Colonic mucosa (tissue), 4 donors: ENCODE measurements at places on chromosomes 11 and 22. TPM values are rescaled to one million over a fixed set of nuclear protein-coding genes. Genes with fewer than 3 reads are reported as not detected.

SLC22A8 gene
- total RNA-seq: not detected

PSMD13 gene
- total RNA-seq: 145 TPM

- H3K4me3 ChIP-seq: no peak overlapping the region
- no peak overlapping the region for H3K27ac ChIP-seq
- DNase-seq: peak; percentile 40
- no peaks in the 10 kb centered on the region for H3K27me3 ChIP-seq
- H3K36me3 ChIP-seq: peaks cover 4% of the 10 kb centered on the region
Measured at GRCh38 chr22:43993072-43993760, 30.9 kb upstream of the PARVB start.

- no peak for DNase-seq
- H3K27me3 ChIP-seq: no peaks in the 10 kb centered on the region
- H3K4me3 ChIP-seq: no peak overlapping the region
- H3K4me1 ChIP-seq: no peaks in the 10 kb centered on the region
Measured at GRCh38 chr11:100748153-100748552, 61.1 kb downstream of the ARHGAP42 start.

BTG4 gene
- total RNA-seq: not detected

DNA sequence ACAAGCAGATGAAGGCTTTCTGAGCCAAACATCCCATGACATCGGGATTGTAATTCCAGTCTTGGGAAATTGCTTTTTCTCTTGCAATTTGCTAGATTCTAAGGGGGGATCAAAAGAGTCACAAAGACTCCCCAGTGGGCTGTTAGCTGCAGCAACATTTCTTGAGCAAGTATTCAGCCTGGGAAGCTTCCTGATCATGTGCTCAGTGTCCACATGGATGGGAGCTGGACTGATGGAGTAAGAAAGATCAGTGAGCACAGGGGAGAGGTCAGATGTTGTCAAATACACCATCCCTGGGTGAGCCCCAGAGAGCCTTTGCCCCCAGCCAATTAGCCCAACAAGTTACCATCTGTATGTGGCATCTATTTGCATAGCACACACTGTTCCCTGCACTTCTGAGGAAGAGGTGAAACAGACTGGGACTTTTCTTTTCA, 10.2 kb upstream of the GRK3 start:
- no peaks in the 10 kb centered on the region for H3K36me3 ChIP-seq
- H3K4me1 ChIP-seq: no peaks in the 10 kb centered on the region
- H3K27ac ChIP-seq: no peak overlapping the region
- no peak for DNase-seq
- no peaks in the 10 kb centered on the region for H3K27me3 ChIP-seq

DNA sequence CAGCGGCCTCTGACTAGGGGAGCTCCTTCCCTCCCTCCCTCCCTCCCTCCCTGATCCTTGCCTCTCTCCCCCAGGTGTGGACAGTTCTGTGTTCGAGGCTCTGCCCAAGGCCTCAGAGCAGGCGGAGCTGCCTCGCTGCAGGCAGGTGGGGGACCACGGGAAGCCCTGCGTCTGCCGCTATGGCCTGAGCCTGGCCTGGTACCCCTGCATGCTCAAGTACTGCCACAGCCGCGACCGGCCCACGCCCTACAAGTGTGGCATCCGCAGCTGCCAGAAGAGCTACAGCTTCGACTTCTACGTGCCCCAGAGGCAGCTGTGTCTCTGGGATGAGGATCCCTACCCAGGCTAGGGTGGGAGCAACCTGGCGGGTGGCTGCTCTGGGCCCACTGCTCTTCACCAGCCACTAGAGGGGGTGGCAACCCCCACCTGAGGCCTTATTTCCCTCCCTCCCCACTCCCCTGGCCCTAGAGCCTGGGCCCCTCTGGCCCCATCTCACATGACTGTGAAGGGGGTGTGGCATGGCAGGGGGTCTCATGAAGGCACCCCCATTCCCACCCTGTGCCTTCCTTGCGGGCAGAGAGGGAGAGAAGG, 11.1 kb upstream of the POU2F3 start:
- H3K4me3 ChIP-seq: no peak overlapping the region
- no peak for DNase-seq
- no peaks in the 10 kb centered on the region for H3K36me3 ChIP-seq
- H3K27me3 ChIP-seq: no peaks in the 10 kb centered on the region
- no peak overlapping the region for H3K27ac ChIP-seq

HORMAD2 gene
- total RNA-seq: not detected
